ENCODE measurements at places on chromosomes 7 and 10.

- no peak for DNase-seq
These were observed 13.0 kb downstream of the ADAM8 start for GRCh38 chr10:133263674-133264073.

DNA sequence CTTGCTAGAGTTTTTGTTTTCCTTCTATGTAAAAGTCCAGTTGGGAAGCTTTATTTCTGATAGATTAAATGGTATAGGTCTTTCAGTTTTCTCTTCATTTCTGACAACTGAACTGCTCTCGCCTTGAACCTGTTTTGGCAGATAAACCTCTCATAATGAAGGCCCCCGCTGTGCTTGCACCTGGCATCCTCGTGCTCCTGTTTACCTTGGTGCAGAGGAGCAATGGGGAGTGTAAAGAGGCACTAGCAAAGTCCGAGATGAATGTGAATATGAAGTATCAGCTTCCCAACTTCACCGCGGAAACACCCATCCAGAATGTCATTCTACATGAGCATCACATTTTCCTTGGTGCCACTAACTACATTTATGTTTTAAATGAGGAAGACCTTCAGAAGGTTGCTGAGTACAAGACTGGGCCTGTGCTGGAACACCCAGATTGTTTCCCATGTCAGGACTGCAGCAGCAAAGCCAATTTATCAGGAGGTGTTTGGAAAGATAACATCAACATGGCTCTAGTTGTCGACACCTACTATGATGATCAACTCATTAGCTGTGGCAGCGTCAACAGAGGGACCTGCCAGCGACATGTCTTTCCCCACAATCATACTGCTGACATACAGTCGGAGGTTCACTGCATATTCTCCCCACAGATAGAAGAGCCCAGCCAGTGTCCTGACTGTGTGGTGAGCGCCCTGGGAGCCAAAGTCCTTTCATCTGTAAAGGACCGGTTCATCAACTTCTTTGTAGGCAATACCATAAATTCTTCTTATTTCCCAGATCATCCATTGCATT is 27.1 kb downstream of the MET start:
- no peak for DNase-seq

GRCh38 chr10:49385939-49386922 is 9.7 kb downstream of the DRGX start:
- no peak for DNase-seq

DNA sequence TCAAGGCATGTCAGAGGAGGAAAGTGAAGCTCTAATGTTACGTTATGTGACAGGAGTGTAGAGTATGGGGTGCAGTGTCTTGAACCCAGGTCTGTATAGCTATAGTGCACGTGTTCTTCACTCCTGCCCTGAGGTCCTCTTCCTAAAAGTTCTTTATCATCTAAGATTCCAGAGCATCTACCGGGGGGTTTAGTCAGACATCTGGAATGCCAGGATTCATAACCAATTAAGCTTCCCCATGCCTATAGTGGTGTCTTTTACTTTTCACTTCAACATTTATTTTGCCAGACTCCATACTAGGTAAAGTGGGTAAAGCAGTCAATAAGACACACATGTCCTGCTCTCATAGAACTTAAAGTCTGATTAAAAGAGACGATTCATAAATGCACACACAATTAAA is 22.4 kb downstream of the PPP1R3C start:
- no peak for DNase-seq

DNA sequence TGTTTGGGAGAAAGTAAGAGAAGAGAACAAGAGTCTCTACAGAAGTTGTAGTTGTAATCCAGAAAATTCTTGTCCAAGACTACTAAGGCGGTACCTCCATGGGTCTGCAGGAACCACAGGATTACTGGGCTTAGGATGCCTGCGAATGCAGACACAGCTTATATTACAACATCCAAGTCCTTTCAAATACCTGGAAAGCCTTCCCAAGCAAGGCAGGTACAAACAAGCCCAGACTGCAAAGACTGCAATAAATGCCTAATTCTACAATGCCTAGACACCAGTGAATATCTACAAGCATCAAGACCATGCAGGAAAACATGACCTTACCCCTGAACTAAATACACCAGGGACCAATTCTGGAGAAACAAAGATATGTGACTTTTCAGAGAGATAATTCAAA is 178.2 kb downstream of the ARL4A start:
- DNase-seq, result no peak

- DNase-seq, result no peak
These were observed 111.5 kb downstream of the CCNY start for GRCh38 chr10:35447693-35448407.

Data from endothelial cell (in vitro differentiated cells).